Activated T-helper 1 cell treated with Interleukin-2 at 50 U/mL for 16 hours (primary cell): ENCODE measurements at places on chromosomes 1 and 21.

DNA sequence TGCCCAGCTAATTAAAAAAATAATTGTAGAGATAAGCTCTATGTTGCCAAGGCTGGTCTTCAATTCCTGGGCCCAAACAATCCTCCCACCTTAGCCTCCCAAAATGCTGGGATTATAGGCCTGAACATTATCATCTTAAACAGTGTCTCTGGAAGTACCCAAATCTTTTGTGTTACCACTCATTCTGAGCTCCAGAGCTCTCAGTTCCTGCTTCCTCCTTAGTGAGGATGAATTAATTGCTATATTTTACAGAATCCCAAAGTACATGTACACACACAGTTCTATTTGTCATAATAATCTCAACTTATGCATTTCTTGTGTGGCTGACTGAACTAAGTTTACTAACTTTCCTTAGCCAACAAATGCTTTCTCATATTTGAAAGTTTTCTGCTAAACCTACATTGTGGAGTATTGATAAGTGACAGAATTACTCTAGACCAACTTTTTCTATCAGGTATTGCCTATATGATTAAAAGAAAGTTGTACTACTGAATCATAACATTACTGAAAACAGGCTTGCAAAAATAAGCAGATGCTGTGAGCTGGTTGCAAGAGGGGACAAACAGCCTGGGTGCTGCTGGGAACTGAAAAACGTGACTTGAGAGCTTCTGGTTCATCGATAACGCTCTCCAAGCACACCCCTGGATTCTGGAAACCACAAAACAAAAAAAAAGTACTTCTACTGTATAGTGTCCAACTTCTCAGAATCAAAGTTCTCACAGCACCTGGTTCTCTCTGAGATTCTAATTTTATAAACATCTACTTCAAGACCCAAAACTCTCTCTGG lies 15.3 kb downstream of the VAV3 start:
- DNase-seq = no peak

GRCh38 chr1:45306319-45306718 lies 20.4 kb upstream of the HPDL start:
- DNase-seq = no peak

DNA sequence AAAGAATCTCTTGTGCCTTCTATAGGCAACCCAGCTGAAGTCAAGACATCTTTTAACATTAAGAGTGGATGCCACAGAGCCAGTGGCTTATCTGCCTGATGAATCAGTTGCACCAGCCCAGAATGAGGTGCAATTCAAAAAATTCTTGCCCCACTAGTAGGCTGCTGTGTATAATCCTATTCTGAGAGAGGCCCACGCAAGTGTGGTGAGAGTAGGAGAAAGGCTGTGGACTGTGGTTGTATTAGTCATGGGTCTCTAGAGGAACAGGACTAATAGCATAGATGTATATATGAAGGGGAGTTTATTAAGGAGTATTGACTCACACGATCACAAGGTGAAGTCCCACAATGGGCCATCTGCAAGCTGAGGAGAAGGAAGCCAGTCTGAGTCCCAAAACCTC lies 216.4 kb downstream of the LTN1 start:
- no peak for DNase-seq

GRCh38 chr21:39515684-39516472 lies 64.1 kb downstream of the SH3BGR start:
- DNase-seq = no peak

GRCh38 chr1:223410036-223410435 lies 16.8 kb downstream of the CCDC185 start:
- DNase-seq = no peak

- DNase-seq = no peak
These were observed 66.2 kb downstream of the ATP2B4 start for GRCh38 chr1:203692565-203693470.

- peak; percentile 77 for DNase-seq
These were observed 12.3 kb downstream of the TNFRSF1B start for GRCh38 chr1:12179111-12179519.

GRCh38 chr1:74673351-74674111 lies at the start of gene ERICH3:
TSS of gene ERICH3 (minus strand) at chr1:74673792. CDS start at chr1:74673519, 273 bp downstream.
- DNase-seq = no peak

GRCh38 chr1:47378147-47378546 lies 37.9 kb upstream of the FOXE3 start:
- DNase-seq = no peak

DNA sequence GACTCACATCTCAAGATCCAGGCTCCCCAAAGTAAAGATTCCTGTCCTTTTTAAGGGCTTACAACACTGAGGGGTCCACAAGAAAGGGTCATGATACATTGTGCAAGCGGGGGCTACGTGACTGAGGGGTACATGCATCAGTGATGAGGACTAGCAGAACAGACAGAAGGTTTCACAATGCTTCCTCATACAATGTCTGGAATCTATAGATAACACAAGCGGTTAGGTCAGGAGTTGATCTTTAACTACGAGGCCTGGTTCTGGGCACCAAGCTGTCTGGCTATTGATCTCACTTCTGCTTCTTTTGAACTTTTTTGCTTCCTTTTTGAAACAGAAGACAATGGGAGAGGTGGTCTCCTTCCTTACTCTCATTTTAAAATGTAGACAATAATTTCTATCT lies 718.6 kb downstream of the AMY1C start:
- no peak for DNase-seq
